ENCODE measurements at places on chromosomes 7 and 10.

GRCh38 chr10:63588436-63589167, 67.4 kb downstream of the REEP3 start:
- no peak for DNase-seq

GRCh38 chr7:43642897-43643630, 60.2 kb downstream of the STK17A start:
- DNase-seq: no peak

- DNase-seq: no peak
Observed at GRCh38 chr10:23413629-23414089, 25.2 kb upstream of the OTUD1 start.

DNA sequence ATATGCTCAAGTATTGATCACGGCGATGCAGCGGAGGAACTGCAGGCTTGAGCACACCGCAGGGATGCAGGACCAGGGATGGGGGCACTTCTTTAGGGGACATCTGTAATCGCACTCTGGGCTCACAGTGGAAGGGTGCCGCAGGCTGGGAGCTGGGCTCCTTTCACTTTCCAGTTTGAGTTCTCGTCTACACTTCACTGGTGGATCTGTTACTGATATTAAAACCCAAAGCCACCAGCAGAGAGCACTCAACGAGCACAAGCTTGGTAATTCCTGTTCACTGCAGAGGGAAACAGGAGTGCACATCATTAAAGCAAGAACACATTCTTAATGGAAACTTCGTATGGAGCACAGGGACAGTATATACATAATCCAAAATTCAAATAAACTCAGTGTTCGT, 91.3 kb downstream of the PARD3 start:
- DNase-seq: no peak

- DNase-seq: peak; percentile 69
Observed at GRCh38 chr10:80204677-80205476, 460 bp downstream of the ANXA11 start.

DNA sequence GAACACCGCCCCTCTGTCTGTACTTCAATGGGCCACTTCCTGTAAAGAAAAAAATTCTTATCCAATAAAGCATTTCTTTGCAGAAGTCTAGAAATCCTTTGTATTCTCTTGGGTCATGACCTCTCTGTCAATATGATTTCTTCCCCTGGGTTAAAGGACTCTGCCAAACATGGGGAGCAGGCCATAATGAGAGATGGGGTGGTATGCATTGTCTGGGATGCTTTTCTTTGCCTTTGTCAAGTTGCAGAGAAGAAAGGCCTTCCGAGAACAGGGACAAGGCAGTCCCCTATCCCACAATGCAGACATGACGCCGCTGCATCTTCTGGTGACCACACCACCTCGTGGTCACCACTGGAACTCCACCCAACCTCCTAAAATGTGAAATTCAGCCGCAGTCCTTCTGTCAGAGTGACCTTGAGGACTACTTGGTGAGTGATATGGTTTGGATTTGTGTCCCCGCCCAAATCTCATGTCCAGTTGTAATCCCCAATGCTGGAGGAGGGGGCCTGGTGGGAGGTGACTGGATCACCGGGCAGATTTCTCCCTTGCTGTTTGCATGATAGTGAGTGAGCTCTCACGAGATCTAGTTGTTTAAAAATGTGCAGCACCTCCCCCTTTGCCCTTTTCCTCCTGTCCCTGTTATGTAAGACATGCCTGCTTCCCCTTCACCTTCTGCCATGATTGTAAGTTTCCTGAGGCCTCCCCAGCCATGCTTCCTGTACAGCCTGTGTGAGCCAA, 15.2 kb upstream of the FRMPD2 start:
- peak; percentile 93 for DNase-seq

All from endodermal cell (in vitro differentiated cells).